Activated B cell treated with CpG ODN at 0.5 μM for 24 hours (primary cell): ENCODE measurements at places on chromosomes 2 and 18. TPM values are rescaled to one million over a fixed set of nuclear protein-coding genes. Genes with fewer than 3 reads are reported as not detected.
A peak's percentile ranks its signal among the peaks of the same experiment; 100 is the strongest.

- peaks cover 24% of the 10 kb centered on the region for H3K4me1 ChIP-seq
- peaks cover 57% of the 10 kb centered on the region for H3K27me3 ChIP-seq
- peak overlapping the region; percentile 91 for H3K4me3 ChIP-seq
- peak; percentile 34 for DNase-seq
Observed at GRCh38 chr2:46298522-46299353, 1.5 kb downstream of the EPAS1 start.

UGT1A7 gene
- total RNA-seq, result not detected in 2 replicates

GCG gene
- total RNA-seq, result not detected in 2 replicates

SPEG gene
- 0.09 and 0.42 TPM in 2 replicates for total RNA-seq

DNA sequence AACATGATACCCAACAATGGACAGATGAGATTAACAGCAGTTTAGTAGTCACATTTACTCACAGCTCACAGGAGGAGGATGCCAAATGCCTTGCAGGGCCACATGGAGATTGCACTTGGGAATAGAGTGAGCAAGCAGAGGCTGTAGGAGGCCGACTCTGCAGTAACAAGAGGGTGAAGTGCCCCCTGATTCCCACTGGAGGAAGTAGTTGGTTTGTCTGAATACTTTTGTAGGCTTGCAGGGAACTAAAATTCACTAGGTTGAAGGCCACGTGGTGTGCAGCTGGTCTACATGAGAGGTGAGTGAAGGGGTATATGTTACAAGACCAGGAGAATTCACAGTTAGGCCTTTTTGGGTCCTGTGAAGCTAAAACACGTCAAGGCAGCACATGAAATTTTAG is 419.3 kb upstream of the TNP1 start:
- no peak for DNase-seq
- H3K4me1 ChIP-seq, result no peaks in the 10 kb centered on the region
- no peak overlapping the region for H3K27ac ChIP-seq
- H3K27me3 ChIP-seq, result peaks cover 11% of the 10 kb centered on the region
- H3K36me3 ChIP-seq, result no peaks in the 10 kb centered on the region

CRACDL gene
- not detected in 2 replicates for total RNA-seq

DNA sequence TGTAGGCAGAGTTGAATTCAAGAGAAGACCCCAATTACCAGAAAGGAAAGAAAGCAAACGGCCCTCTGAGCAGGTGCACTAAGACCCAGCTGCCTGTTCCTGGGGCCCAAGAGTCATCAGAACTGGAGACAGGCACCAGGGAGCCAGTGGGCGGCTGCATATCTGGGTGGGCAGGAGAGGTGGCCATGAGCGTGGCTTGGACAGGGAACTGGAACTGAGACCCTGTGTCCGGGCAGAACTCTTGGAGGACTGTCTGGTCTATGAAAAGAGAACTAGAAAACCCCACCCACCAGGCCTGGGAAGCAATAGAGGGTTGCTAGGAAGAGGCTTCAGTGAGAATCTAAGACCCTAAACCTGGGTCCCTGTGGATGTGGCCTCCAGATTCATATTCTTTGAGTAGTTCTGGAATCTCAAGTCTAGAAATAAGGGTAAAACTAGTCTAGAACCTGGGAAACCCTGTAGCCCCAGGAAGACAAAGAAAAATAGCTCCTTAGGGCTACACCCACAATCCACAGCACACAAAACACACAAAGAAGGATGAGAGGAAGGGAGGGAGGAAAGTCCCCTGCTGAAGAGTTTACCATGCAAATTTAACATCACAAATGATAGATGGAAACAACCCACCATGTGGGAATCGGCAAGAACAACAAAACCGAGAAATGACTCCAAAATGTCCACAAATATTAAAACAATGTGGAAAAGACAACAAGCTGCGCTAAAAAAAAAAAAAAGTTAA is 147.0 kb downstream of the HDAC4 start:
- peak overlapping the region; percentile 35 for H3K27ac ChIP-seq
- peak overlapping the region; percentile 74 for H3K4me3 ChIP-seq
- H3K4me1 ChIP-seq, result peaks cover 56% of the 10 kb centered on the region
- peaks cover 21% of the 10 kb centered on the region for H3K27me3 ChIP-seq
- DNase-seq, result no peak
- peaks cover 7% of the 10 kb centered on the region for H3K36me3 ChIP-seq

DNA sequence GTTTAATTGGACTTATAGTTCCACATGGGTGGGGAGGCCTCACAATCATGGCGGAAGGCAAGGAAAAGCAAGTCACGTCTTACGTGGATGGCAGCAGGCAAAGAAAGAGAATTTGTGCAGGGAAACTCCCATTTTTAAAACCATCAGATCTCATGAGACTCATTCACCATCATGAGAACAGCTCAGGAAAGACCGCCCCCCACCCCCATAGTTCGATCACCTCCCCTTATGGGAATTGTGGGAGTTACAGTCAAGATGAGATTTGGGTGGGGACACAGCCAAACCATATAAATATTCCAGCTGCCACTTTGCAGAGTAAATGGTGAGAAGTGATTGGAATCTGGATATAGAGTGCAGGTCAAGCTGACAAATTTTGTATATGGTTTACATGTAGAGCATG is 187.4 kb downstream of the ARL4C start:
- DNase-seq, result no peak
- H3K4me1 ChIP-seq, result peaks cover 35% of the 10 kb centered on the region
- H3K4me3 ChIP-seq, result peak overlapping the region; percentile 50
- H3K36me3 ChIP-seq, result no peaks in the 10 kb centered on the region

- no peak overlapping the region for H3K4me3 ChIP-seq
- H3K27ac ChIP-seq, result no peak overlapping the region
- no peaks in the 10 kb centered on the region for H3K4me1 ChIP-seq
Observed at GRCh38 chr18:58412844-58413666, 215.8 kb downstream of the ALPK2 start.

DNA sequence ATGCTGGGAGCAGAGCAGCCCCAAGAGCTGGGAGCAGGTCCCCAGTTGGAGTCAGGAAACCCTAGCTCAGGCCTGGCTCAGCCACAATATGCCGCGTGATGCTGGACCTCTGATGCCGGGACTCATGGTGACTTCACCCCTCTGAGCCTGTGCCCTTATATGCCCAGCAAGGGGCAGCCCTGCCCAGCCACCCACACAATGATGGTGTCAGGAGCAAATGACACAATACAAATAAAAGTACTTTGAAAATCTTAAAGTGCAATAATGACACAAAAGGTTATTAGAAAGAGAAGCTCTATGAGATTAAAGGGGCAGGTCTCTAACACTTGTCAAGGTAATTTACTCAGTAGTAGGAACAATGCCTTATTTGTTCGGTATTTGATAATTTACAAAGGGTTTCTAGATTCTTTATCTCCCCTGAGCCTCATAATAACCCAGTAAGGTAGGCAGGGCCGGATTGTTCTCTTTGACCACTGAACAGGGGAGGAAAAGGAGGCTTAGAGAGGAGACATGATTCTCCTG is 18.3 kb upstream of the KIF3C start:
- peaks cover 7% of the 10 kb centered on the region for H3K27me3 ChIP-seq
- H3K4me3 ChIP-seq, result no peak overlapping the region
- H3K27ac ChIP-seq, result no peak overlapping the region
- no peaks in the 10 kb centered on the region for H3K4me1 ChIP-seq
- no peak for DNase-seq

DNA sequence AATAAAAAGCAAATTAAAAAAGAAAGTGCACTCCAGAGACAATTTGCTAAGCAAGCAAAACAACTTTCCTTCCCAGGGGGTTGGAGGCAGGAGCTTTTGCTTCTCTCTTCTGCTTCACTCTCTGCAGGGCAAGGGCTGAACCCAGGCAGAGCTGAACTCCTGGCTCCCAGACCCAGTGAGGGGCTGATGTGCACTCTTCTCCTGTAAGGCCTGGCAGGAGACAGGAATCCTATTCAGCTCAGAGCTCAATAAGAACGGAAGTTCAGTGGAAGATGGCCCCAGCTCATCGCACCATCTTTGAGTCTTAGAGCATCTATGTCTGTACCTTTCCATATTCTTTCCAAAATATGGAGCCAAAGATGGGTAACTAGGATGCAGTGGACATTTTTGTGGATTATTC is 29.1 kb downstream of the CIB4 start:
- H3K4me1 ChIP-seq, result peaks cover 17% of the 10 kb centered on the region
- DNase-seq, result no peak
- H3K27ac ChIP-seq, result no peak overlapping the region
- H3K27me3 ChIP-seq, result peaks cover 9% of the 10 kb centered on the region
- no peaks in the 10 kb centered on the region for H3K36me3 ChIP-seq

PTPRM gene
- 0.64 and 1.00 TPM in 2 replicates for total RNA-seq

CAPN14 gene
- total RNA-seq, result 2.4 and 3.3 TPM in 2 replicates

- no peaks in the 10 kb centered on the region for H3K27me3 ChIP-seq
- H3K4me3 ChIP-seq, result no peak overlapping the region
- DNase-seq, result no peak
- H3K27ac ChIP-seq, result no peak overlapping the region
Observed at GRCh38 chr2:221455214-221455613, 116.9 kb downstream of the EPHA4 start.

HRH4 gene
- not detected in 2 replicates for total RNA-seq

DNA sequence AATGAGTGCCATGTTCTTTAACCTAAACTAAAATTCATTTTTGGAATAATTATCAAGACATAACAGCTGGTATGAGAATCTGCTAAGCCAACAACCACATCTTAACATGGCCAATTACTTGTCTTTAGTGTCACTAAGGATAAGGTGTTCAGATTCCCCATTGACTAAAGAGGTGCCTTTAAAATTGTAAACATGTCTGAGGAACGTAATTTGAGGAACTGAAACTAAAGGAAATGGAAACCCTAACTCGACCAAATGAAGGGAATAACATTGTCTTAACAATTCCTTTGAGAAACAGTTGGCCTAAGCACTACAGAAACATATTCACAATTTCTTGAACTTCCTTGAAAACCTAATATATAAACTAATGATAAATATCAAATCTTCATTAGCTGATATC is 355.4 kb upstream of the GULP1 start:
- no peak overlapping the region for H3K27ac ChIP-seq
- H3K4me3 ChIP-seq, result no peak overlapping the region
- DNase-seq, result no peak
- no peaks in the 10 kb centered on the region for H3K27me3 ChIP-seq
- H3K4me1 ChIP-seq, result no peaks in the 10 kb centered on the region
- no peaks in the 10 kb centered on the region for H3K36me3 ChIP-seq

DNA sequence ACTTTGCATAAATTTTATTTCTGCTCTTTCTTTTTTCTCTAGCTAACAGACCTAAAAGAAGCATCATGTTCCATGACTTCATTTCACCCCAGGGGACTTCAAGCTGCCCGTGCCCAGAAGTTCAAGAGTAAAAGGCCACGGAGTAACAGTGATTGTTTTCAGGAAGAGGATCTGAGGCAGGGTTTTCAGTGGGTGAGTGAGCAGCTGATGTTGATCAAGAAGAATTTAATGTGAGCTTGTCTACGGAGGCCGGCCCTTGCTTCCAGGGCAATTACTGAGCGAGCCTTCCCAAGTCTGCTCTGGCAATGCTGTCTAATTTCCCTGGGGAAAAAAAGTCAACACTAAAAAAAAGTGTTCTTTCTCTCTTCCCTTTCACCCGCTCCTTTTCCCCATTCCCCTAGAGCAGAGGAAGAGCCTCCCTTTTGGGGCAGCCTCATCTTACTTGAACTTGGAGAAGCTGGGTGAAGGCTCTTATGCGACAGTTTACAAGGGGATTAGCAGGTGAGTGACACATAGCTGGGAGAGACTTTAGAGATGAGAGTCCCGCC is 1.2 kb downstream of the CDK15 start:
- H3K27ac ChIP-seq, result no peak overlapping the region
- no peak for DNase-seq
- peaks cover 13% of the 10 kb centered on the region for H3K27me3 ChIP-seq
- no peaks in the 10 kb centered on the region for H3K4me1 ChIP-seq
- no peak overlapping the region for H3K4me3 ChIP-seq

DNA sequence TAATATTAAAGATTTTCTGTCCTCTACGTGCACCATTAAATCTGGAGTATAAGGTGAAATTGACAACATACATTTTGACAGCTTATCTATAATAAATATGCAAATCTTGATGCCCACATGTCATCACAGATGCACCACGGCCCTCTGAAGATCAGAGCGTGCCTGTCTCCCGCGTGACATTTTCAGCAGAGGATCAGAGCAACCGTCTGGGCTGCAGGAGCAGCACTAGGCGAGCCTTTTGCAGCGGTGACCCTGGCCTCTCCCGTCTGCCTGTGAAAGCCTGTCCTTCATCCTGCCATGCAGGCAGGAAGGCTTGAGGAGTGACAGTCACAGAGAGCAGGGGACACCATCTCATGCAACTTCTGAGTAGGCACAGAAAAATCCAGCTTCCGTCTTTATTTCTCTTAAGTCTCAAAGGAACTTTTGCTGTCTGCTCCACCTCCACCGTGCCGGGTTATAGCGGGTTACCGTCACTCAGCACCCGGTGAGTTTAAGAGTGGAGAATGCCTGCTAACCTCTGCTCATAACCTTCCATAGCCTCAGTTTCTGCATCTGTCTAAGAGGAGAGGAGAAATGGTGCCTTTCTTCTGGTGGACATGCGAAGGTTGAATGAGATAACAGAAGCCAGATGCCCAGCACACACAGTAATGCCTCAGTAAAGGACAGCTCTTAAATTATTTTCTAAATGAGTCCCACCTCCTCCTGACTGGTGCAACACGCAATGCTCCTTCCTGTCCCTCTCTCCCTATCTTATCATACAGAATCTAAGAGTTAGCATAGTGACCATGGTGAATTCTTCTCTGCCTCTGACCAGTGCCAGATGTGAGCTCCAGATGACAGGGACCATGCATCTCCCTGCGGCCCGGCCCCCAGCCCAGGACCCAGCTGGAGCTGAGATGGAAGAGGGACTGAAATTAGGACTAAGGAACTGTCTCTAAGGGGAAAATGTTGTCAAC is 43.8 kb downstream of the CELF4 start:
- DNase-seq, result no peak
- H3K4me3 ChIP-seq, result no peak overlapping the region
- H3K27me3 ChIP-seq, result peaks cover 33% of the 10 kb centered on the region
- no peaks in the 10 kb centered on the region for H3K36me3 ChIP-seq

GRCh38 chr2:124755386-124755785 is 730.3 kb downstream of the CNTNAP5 start:
- H3K4me3 ChIP-seq, result no peak overlapping the region
- no peaks in the 10 kb centered on the region for H3K27me3 ChIP-seq
- H3K36me3 ChIP-seq, result no peaks in the 10 kb centered on the region
- DNase-seq, result no peak
- no peaks in the 10 kb centered on the region for H3K4me1 ChIP-seq
